ENCODE measurements at places on chromosomes 2 and 18.

DNA sequence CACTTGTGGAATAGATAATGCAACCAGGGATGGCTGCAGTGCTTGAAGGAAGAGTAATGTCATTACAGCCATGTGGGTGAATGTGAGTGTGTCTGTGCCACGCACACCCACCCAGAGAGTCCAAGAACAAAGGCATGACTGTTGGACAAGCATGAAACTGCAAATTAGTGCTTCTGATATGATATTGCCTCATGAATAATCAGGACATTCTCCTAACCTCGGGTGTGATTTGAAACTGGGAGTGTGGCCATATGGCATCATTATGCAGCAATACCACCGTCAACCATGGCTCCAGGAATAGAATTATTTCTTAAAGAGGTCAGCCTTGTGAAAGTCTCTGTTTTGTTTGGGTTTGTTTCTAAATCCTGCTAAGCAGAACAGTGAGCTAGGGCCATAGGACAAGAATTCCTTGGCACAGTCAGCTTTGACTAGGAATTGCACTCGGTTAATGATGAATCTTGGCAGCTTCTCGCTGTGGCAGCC, 678.0 kb upstream of the RAB6C start:
- DNase-seq, result no peak

DNA sequence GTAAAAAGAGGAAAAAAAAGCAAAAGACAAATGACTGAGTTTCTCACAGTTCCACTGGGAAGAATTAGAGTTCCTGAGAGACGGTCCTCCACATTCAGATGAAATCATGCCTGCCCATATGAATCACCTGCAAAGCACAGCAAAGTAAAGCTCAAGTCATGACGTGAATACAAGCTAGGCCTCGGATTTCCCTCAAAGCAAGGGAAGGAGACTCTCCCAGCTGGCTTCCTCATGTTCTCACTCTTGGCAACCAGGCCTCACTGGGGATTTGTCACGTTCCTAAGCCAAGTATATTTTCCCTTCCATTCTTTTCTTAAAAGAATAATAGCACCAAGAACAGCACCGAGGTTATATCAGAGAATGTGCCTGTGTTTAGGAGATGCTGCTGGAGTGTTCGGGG, 47.0 kb downstream of the CYP27C1 start:
- no peak for DNase-seq

- peak; percentile 40 for DNase-seq
These were observed at the start of gene TOGARAM2 for GRCh38 chr2:28981016-28981441. TOGARAM2 (plus strand) TSS chr2:28981298; CDS start chr2:28994835, 13,537 bp downstream.

GRCh38 chr2:212327171-212327809, 211.3 kb downstream of the ERBB4 start:
- peak; percentile 53 for DNase-seq

GRCh38 chr2:118320658-118321057, 232.4 kb downstream of the INSIG2 start:
- no peak for DNase-seq

GRCh38 chr18:8274370-8274769, 334.9 kb upstream of the RAB12 start:
- no peak for DNase-seq

GRCh38 chr18:13107074-13107473, 111.5 kb upstream of the LDLRAD4 start:
- DNase-seq, result no peak

DNA sequence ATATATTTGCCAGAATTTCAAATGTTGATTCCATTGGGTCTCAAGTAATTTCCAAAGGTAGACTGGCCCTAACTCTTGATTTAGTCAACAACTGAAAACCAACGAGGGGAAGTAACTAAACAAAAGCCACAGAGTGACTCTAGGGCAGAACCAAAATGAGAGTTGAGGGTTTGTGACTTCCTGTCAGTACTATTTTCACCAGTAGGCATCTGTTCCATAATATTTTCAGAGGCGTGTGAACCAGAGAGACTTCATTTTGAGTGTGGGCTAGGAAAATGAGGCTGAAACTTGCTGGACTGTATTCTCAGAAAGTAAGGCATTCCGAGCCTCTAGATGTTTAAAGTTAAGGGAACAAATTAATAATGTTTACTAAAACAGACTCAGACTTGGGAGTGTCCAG, 70.6 kb downstream of the GDF7 start:
- no peak for DNase-seq

DNA sequence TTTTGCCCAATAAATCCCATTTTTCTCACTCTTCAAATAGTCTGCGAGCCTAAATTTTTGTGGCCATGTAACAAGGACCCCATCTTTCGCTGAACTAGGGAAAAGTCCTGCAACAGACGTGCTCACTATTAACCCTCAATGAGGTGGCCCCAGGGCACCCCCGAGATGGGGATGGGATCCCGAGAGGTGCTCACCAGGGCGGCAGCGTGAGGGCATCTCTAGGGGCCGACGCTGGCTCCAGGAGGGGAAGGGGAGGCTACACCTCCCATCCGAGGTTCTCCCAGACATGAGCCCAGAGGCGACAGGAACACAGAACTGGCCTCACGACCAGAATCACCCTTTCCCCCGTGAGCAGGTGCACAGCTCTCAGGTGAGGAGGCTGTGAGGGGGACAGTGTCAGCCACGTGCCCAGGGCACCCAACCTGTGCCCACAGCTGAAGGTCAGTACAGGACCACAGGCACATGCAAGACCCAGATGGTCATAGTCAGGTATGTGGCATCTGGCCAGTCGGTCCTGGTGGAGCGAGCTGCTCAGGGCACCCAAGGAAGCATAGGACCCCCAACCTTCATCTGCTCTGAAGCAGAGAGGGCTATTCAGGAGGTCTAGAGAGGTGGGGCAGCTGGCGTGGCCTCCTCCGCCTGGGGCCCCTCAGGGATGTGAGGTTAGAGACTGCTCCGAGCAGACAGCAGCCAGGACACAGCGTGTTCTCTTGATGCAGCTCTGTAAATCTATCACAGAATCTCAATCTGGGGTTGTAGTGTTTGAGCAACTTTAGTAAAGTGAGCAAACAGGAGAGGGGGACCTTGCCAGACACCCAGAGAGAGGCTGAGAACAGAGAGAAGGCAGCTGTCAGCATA, 62.8 kb downstream of the PXDN start:
- no peak for DNase-seq

GRCh38 chr2:28465148-28465885, 30.5 kb upstream of the PLB1 start:
- DNase-seq, result peak; percentile 31

DNA sequence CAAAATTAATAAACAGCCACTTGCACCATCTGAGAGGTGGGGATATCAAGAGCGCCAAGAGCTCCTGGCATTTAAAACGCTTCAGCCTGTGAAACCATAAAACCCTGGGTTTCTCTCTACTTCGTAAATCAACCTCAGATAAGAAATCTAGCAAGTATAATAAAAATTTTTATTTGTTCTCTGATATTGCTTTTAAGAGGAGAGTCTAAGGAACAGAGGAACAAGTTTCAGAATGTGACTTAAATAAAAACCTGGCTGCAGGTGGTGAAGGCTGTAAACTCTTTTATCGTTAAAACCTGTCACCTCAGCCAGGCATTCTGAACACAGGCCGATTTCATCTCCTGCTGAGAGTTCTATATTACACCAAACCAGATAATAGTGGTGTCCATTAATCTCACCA, 9.9 kb downstream of the DYTN start:
- no peak for DNase-seq

DNA sequence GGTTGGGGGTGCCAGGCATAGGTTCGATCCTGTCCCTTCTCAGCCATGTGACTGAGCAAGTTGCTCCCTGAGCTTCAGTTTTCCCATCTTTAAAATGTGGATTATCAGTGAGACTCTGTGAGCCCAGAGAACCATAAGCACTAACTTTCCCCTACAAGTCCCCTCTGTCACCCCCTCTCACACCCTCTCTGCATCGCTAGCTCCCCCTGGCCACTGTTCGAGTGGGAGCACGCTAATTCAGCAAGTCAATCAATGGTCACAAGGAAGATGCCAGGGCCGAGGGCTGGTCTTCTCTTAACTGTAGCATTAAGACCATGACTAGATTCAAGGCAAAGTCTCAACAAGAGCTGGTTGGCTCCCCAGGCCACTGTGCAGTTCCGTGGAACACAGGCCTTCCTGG, 66.2 kb downstream of the BCL2L11 start:
- no peak for DNase-seq

- DNase-seq, result no peak
These were observed 29.2 kb upstream of the STK17B start for GRCh38 chr2:196200557-196200956.

GRCh38 chr2:140440815-140441214, 1660.6 kb upstream of the NXPH2 start:
- no peak for DNase-seq

DNA sequence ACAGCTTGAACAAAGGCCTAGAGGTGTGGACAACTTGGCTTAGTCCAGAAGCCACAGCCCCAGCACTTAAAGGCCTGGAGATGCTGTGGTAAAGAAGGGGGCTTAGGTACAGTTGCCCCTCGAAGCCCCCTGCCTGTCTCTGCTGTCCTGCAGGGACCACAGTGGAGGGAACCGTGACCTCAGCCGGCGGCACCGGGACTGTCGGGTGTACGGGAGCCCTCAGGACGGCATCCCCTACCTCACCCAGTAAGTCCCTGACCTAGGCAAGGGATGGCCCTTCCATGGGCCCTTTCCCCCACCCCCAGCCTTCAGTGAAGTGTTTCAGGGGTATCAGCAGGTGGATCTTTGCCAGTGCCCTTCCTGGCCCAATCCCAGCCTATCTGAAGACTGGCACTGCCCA, 15.3 kb upstream of the CATIP start:
- no peak for DNase-seq

- no peak for DNase-seq
These were observed 28.0 kb upstream of the INHBB start for GRCh38 chr2:120317916-120318315.

DNA sequence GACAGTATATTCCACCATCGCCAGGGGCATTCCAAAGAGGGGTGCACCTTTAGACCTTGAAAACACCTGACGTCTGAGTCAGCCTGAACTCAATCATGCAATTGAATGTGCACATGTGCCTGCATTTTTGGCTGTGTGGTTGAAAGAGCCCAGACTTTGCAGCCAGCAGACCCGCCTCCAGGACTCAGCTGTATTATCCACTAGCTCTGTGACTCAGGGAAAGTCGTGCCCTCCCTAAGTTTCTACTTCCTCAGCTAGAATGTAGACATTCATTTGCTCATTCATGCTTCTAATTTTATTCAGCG, 94.2 kb downstream of the LRRC30 start:
- no peak for DNase-seq

- DNase-seq, result no peak
These were observed 167.9 kb downstream of the CTIF start for GRCh38 chr18:48706731-48707130.

GRCh38 chr2:206442833-206443734, at the start of gene ADAM23:
ADAM23 (plus strand) TSS chr2:206443532; CDS start chr2:206443867, 335 bp downstream.
- DNase-seq, result no peak

GRCh38 chr18:57906852-57907251, 103.7 kb upstream of the ATP8B1 start:
- no peak for DNase-seq

- DNase-seq, result no peak
These were observed 226.5 kb upstream of the RBMS1 start for GRCh38 chr2:160720098-160720497.

- no peak for DNase-seq
These were observed 54.5 kb downstream of the LYPD1 start for GRCh38 chr2:132615329-132616085.

GRCh38 chr2:233430081-233430480, 75.8 kb downstream of the DGKD start:
- DNase-seq, result no peak
